ENCODE measurements at places on chromosomes 5 and 9. TPM values are rescaled to one million over a fixed set of nuclear protein-coding genes. Genes with fewer than 3 reads are reported as not detected.

ZNF454 gene
- total RNA-seq: 1.2 TPM

SHOC1 gene
- total RNA-seq: not detected

FAM219A gene
- 13.4 TPM for total RNA-seq

SARDH gene
- 6.7 TPM for total RNA-seq

TBC1D9B gene
- total RNA-seq: 51.5 TPM

WHRN gene
- total RNA-seq: 0.78 TPM

GPX8 gene
- 119 TPM for total RNA-seq

SOX30 gene
- not detected for total RNA-seq
